ENCODE measurements at places on chromosomes 12 and 14.
A peak's percentile ranks its signal among the peaks of the same experiment; 100 is the strongest.

DNA sequence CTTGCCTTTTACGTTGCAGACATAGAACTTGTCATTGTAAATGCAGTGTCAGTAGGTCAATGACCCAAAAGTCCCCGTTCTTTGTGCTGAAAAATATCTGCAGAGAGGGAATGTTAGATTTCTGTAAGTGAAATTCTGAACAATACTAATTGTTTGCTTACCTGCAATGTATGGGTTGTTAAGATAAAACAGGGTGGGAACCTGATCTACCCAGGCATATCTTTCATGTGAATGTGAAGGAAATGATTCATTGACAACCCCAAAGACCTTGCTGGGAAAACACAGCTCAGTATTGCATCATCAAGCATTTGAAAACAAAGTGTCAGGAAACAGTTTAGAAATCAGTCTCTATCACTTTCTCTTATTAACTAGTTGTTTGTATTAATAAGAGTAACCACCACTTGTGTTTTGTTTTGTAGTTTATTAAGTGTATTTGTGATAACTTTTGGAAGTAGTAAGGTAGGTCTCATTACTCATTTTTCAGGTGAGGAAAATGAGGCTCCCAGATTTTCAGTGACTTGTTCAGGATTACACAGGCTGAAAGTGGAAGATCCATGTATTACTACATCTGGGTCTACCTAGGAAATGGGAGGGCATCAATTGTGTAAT lies 57.9 kb upstream of the SLC38A2 start:
- no peak for DNase-seq

GRCh38 chr12:80877721-80878265 lies 59.9 kb downstream of the LIN7A start:
- no peak for DNase-seq

DNA sequence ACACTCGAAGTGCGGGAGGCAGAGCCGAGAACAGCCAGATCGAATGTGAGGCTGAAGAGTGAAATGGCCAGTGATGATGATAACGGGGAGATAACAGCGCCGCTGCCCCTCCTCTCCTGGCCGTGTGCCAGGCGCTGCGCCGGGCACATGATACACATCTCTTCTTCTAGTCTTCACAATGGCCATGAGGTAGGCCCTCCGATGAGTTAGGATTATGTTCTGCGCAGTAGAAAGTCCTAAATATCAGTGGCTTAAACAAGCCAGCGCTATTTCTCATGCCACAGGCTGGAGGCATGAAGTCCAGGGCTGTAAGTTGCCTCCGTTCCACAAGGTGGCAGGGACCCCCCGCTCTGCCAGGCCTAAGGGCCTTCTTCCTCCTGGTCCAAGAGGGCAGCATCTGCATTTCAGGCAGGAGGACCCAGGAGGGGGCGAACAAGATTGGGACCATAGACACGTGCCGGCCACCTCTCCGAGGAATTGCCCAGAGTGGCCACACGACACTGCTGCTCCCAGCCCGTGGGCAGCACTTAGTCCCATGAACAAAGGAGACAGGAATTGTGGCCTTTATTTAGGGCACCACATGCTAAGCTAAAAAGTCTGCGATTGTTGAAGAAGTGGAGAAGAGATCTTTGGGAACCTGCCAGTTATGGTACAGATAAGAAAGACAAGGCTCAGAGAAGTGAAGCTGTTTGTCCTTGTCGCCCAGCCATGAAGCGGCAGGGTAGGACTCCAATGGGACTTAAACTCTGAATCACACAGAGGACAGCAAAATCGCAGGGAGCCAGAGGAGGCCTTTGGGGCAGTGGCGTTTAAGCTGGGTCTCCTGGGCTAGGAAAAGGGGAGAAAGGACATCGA lies 10.9 kb upstream of the HVCN1 start:
- no peak for DNase-seq

DNA sequence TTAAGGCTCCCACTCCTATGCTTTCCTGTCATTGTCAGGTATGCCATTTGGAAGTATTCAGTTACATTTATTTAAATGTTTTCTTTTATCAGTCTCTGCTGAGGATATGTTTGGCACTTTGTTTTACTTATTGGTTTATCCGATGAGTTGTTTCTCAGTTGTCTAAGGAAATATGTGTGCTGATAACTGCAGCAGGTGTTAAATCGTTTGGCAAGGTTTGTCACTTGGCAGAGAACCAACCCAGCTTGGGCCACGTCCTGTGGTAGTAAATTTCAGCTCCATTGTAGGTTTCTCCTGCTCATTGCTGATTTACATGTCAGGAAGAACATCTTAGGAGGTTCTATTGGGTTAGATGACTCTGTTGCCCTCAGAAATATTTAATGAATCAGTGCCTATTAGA lies 22.0 kb upstream of the MGST1 start:
- no peak for DNase-seq

DNA sequence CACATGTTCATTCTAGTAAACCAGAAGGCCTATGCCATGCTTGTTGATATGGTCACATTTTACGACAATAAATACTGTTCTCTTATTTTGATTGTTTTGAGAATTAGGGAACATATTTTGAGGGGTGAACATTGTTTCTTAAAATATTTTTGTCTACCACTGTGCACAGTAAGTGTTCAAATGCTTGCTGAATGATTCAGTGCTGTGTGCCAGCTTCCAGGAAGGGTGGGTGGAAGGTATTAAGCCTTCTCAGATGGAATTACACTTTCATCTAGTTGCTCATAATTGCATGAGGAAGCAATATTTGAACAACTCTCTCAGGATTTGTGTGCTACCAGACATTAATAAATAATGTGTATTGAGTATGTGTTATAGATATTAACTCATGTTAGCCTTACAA lies 15.5 kb upstream of the TMX1 start:
- no peak for DNase-seq

DNA sequence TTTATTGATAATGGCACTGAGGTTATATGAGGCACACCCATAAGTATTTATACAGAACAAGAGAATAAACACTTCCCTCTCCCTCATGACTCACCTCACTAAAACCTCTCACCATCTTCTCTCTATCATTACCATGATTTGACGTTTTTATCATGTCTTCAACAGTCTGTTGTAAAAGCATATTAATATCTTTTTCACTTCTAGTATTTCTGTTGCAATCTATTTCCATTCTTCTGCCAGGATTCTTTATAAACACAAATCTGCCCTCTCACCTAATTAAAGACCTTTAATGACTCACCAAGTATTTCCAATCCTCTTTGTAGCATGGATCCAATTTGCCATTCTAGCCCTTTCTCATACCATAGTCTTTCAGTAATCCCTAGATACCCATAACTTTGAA lies 527.7 kb downstream of the SLC16A7 start:
- no peak for DNase-seq

DNA sequence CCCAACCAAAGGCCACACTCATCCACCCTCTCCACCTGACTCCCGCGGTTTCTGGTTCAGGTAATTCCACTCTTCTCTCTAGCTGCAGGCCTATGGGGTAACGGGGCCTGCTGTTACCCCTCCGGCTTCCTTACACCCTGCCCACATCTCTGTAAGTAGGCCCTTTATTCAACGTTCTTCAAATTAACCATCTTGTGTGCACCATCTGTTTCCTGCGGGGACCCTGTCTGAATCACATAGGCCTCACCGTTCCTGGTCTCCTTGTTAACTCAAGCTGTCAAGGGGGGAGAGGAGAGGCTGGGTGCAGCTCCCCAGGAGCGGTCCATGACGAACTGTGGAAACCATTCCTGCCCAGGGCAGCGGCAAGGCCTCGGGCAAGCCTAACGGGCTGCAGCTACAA lies 9.3 kb upstream of the DLK1 start:
- no peak for DNase-seq

DNA sequence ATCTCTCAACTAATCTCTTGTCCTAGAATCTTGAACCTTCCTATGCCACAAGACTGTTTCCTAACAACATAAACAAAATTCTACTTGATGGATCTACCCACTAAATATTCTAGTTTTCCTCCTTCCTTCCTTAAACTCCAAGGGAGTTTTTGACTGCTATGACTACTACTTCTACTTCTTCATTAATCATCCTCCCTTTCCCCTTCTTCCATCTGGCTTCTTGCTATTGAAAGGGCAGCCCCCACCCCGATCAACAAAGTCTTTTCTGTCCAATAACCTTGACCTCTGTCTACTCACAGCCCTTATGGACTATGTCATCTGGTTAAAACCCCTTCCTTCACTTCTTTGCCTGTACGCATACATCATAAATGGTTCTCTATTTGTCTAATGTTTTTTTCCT lies 5.6 kb downstream of the LTA4H start:
- no peak for DNase-seq

- DNase-seq = no peak
Measured at GRCh38 chr12:106709068-106709511, 65.4 kb upstream of the RIC8B start.

DNA sequence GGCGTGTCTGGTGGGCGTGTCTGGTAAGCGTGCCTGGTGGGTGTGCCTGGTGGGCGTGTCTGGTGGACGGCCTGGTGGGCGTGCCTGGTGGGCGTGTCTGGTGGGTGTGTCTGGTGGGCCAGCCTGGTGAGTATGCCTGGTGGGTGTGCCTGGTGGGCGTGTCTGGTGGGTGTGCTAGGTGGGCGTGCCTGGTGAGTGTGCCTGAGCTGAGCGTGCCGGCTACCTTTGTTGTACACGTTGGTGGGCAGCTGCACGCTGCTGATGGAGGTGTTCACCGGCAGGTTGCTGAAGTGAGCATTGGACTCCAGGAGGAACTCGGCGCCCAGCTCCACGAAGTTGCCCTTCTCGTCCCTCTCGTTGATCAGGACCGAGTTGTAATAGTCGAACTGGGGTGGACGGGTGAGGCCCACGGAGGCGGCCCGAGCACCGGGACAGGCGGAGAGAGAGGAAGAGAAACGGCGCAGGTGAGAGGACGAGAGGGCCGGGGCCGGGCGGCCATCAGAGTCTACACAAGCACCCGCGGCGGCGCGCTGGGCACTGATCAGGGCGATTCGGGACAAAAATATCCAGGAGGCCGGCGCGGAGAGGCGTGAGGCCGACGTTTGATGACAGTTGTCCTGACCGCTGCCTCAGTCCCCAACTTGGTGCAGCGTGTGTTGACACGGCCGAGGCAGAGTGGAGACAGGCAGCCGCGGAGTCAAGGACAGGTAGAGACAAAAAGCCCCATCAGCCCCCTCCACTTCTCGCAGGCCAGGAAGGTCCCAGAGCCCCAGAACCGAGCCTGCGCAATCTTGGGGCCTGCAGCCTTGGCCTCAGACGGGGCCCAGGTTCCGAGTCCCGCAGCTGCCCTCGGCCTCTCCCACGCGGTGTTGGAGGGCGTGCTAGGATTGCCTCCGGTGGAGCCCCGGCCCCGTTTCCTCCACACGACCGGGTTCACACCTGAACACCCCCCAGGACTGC lies 10.5 kb downstream of the CACNA2D4 start:
- DNase-seq = peak; percentile 32

DNA sequence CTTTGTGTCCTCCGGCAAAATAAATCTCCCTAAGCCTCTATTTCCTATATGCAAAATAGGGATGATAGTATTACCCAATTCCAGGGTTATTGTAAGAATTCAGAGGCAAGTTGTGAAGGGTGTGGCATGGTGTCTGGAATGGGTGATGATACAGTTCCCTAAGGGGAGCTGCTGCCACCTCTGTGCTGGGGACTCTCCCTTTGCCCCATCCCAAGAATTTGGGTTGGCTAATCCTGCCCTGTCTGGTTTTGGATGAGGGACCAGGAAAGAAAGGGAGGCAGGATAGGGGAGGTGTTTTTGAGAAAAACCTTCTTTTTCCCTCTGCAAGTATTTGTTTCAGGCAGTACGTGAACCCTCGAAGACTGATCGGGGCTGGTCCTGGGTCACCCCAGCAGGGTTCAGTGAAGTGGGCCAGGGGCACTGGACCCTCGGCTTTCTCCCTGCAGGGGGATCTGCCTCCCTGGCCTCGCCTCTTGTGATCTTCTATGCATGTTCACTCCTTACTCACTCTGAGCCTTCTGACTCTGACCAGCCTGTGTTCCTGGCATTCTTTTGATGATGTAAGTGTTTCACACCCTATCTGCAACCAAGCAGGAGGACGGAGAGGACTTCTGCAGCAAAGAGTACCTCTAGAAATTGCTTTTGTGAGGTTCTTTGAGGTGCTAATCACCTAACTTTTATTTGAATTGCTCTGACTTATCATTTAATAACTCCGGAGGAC lies 60.8 kb downstream of the RASSF3 start:
- DNase-seq = no peak

- no peak for DNase-seq
Measured at GRCh38 chr12:100403446-100403845, 46.6 kb downstream of the SLC17A8 start.

GRCh38 chr12:106106061-106106566 lies 32.6 kb downstream of the NUAK1 start:
- no peak for DNase-seq

DNA sequence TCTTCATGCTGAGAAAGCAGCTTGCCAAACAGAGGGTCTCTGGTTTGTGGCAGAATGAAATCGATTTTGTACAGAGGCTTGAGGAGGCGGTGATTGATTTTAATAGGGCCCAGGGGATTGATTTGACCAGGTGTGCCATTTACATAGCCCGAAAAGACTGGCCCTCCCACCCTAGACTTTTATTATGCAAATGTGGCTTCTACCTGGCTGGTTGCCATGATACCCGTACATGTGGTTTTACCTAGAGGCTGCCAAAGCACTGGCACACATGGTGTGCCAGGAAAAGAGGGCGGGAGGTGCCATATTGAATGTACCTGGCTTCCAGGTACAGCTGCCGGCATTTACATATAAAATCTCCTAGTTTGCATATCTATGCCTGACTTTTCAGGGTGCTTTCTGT lies 18.0 kb upstream of the GUCY2C start:
- DNase-seq = no peak

DNA sequence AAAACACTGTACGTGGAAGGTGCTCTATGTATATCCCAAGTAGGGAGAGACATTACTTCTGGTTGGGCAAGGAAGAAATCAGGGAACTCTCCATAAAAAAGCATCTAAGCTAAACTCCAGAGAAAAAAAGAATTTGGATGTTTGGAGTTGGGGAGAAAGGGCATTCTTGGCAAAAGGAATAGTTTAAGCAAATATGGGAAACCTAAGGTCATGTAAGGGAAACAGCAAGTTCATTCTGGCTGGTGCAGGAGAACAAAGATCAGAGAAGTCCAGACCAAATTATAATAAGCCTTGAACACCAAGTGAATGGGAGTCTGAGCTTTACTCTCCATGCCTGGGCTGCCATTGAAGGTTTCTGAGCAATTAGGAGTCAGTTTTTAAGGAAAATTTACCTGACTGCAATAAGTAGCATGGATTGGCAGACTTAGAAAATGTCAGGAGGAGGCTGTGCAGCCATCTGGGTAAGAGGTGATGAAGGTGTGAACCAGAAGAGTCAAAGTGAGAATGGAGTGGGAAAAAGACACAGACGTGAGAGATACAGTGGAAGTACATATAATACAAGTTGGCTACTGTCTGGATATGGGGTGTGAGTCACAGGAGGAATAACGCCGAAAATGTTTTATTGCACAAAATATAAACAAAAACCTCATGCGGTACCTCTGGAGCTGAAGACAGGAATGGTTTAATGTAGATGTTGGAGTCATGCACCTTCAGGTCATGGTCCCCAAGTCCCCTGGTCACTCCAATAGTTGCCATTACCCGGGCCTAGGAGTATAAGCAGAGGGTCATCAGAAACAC lies 222.6 kb downstream of the MON2 start:
- DNase-seq = no peak

Measured in activated CD8-positive, alpha-beta memory T cell treated with anti-CD3 and anti-CD28 coated beads, Interleukin-2, amount 50 U/mL, for 4 hours (primary cell).